Spleen (tissue), 13 donors: ENCODE measurements at places on chromosomes 13 and 19.

- DNase-seq, result no peak
Measured at GRCh38 chr13:33471204-33471603, 185.6 kb upstream of the STARD13 start.

DNA sequence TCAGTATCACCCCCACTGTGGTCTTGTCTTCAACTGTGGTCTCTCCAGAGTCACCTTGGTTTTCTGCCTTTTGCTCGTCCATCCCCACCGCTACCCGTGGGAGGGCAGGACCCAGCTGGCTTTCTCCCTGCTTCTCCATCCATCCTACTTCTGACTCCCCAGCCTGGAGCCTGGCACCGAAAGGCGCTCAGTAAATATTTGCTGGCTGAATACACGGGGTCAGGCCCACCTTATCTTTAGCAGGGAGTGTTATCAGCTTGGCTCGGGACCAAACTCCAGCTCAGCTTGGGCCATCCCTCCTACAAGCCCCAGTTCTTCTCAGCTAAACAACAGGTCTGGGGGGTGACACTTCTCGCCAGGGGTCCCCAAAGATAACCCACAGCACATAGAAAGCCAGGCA is 62.0 kb upstream of the KLF2 start:
- DNase-seq, result no peak

DNA sequence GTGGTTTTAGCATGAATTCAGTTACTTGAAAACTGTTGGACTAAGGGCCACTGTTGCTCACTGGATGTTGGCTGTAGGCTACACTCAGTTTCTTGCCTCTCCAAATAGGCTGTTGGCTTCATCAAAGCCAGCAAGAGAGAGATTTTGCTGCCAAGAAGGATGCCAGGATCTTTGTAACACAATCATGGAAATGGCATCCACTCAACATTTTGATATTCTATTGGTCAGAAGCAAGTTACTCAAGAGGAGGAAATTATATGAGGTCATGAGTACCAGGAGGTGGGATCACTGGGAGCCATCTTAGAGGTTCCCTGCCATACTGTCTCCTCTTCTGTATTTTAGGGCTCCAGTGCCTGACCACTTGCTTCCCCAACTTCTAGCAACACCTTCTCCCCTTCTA is 30.6 kb downstream of the SYDE1 start:
- no peak for DNase-seq

- DNase-seq, result no peak
Measured at GRCh38 chr13:99250982-99251825, 7.0 kb downstream of the GPR18 start.

DNA sequence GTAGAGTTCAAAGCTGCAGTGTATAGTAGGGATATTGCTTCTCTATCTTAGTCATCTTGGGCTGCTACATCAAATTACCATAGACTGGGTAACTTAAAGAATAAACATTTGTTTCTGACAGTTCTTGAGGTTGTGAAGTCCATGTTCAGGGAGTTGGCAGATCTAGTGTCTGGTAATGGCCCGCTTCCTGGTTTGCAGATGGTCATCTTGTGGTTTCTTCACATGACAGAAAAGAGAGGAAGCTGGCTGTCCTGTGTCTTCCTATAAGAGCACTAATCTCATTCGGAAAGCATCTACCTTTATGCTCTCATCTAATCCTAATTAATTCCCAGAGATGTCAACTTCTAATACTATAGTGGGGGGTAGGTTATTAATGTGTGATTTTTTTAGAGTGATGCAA is 6.2 kb downstream of the ZNF763 start:
- DNase-seq, result no peak
